Stimulated activated CD4-positive, alpha-beta T cell treated with anti-CD3 and anti-CD28 coated beads, Interleukin-12 subunit alpha, Interleukin-12 subunit beta, amount 100 ng/mL, for 4 hours (primary cell): ENCODE measurements at places on chromosomes 7 and 10.

- DNase-seq: no peak
These were observed 41.4 kb downstream of the EXOC4 start for GRCh38 chr7:133294234-133294633.

- no peak for DNase-seq
These were observed 600 bp upstream of the LGI1 start for GRCh38 chr10:93757136-93757535.

DNA sequence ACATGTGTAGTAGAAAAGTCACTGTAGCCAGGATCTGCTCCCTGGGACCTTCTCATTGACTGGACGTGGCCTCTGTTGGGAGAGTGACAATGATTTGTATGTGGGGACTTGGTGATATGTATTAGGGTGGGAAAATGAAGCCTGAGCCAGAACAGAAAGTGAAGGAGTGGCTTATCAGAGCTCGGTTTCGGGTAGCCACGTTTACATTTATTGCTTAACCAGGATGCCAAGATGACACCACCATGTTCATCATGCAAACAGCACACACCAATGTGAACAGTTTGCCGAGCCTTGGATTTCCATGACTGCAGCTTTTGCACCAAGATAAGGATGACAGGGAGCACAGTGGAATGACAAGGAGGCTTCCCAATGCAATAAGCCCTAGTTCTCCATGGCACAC is 112.8 kb upstream of the STK17A start:
- DNase-seq: no peak

DNA sequence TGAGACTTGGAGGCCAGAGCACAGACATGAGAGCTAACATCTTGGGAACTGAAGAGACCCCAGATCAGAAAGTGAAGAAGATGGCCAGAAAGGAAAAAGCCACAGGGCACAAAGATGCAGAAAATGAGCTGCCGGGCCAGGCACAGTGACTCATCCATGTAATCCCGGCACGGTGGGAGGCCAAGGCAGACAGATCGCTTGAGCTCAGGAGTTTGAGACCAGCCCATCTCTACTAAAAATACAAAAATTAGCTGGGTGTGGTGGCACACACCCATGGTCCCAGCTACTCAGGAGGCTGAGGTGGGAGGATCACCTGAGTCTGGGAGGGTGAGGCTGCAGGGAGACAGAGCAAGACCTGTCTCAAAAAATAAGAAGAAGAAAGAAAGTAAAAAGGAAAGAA is 81.4 kb upstream of the MGMT start:
- DNase-seq: no peak
